ENCODE measurements at places on chromosomes 16 and 17. TPM values are rescaled to one million over a fixed set of nuclear protein-coding genes. Genes with fewer than 3 reads are reported as not detected.
A peak's percentile ranks its signal among the peaks of the same experiment; 100 is the strongest.

DNA sequence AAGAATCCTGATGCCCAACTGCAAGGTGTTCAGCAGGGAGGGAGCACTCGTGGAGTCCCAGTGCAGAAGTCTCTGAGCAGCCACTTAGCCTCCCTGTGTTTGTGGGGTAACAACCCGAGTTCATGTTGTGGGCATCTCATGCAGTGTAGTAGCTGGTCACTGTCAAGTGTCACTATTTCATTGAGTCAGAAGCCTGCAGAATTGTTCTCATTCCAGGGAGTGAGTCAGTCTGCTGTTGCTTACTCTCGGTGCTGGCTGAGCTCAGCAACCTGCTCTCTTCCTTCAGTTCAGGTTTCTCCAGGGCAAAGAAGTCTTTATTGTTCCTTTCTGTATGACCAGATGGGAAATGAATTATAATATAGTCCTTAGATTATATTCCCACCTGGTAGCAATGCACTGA, 24.1 kb downstream of the HMOX2 start:
- no peak for DNase-seq

DNA sequence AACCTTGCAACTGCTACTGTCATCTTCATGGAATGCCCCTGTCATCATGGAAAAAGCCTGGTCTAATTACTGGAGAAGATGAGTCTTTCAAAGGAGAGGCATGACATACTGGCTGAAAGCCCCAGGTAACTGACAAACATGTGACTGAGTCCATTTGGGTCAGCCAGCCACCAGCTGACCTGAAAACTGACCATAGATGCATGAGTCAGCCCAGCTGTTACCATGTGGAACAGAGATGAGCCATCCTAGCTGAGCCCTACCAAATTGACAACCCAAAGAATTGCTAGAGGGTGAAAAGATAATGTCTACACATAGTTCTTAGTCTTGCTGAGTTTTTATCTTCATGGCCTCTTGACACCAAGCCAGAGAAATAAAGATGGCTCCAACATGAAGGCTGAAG, 311.8 kb downstream of the UTP18 start:
- no peak for DNase-seq

DNA sequence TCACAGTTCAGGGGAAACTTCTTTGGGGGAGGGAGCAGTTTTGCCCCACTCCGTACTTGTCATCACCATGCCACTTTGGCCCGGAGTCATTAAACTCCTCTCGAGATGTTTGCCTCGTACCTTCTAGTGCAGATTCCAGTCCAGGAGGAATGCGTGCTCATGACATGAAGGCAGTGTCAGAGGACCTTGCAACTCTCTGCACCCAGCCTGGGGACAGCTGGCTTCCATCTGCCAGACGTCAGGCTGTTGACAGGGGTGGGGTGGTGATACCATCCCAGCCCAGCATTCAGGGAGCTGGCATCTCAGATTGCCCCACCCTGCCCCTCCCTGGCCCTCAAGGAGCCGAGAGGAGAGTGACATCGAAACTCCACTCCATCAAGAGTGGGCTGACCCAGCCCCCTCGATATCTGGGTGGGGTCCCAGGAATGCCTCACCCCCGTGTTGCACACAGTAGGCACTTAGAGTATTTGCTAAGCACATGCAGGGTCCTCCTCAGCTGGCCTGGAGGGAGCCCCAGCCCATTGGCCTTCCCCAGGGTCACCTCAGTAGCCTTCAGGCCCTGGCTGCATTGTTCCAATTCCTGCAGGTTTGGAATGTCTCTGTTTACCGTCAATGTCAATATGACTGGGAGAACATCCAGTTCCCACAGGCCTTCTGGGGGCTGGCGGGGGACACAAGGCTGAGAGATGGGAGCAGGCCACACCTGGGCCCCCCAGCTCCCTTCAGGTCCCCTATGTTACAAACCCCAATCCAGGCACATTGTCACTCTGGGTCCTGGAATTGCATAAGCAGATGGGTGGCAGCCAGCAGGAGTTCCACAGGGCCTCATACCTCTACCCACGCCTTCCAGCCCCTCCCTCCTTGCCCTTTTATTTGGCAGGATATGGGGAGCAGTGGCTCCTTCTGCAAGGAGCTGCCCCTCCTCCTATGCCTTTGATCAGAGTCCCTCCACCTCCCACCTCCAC, 21.3 kb upstream of the EMP2 start:
- no peak for DNase-seq

DNA sequence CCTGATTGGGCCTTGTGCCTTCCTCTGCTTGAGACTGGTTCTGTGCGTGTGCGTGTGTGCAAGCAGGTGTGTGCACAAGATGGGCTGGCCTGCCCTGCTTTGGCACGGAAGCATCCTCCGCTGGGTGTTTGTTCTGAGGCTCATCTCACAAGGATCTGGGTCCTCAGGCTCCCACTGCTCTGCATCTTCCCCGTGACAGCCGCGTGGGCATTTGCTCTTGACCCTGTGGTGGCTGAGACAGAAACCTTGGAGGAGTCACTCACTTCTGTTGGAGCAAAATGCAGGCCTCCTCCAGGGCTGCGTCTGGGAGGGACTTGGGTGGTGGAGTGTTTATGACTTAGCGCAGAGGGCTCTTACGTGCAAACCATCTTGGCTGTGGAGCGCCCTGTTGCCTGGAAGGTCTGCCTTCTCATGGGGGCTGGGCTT, 119.2 kb downstream of the RPTOR start:
- DNase-seq = peak; percentile 71

GRCh38 chr16:9275377-9275776, 183.9 kb downstream of the HAPSTR1 start:
- DNase-seq = no peak

DNA sequence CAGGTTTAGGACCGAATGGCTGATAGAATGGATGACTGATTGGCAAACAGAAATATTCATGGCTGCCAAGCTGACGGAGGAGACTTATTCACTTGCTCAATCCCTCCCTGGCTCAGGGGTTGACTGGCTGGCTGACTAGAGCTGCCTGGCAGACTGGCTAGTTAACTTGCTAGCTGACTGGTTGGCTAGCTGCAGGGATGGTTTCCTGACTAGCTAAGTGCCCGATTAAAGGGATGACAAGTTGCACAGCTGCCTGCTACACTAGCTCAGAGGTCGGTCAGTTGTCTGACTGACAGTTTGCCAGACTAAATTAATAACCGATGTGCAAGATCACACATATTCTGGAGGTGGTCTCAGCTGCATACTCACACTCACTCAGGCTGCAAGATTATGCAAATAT, 1208.4 kb upstream of the CDH8 start:
- no peak for DNase-seq

DNA sequence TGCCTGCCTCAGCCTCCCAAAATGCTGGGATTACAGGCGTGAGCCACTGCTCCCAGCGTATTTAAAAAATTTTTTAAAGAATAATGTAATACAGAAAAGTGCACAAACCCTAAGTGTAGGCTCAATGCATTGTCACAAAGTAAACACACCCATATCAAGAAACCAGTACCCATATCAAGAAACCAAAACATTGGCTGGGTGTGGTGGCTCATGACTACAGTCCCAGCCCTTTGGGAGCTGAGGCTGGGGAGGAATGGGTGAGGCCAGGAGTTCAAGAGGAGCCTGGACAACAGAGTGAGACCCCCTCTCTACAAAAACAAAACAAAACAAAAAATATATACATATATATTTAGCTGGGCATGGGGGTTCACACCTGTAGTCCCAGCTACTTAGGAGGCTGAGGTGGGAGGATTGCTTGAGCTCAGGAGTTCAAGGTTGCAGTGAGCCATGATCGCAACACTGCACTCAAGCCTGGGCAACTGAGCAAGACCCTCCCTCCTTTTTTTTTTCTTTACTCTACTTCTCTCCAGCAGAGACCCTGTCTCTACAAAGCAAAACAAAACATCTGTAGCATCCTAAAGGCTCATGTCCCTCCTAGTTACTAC, 9.3 kb upstream of the PRR14 start:
- no peak for DNase-seq

- no peak for DNase-seq
These were observed 134.4 kb downstream of the SPACA3 start for GRCh38 chr17:33126086-33126485.

DNA sequence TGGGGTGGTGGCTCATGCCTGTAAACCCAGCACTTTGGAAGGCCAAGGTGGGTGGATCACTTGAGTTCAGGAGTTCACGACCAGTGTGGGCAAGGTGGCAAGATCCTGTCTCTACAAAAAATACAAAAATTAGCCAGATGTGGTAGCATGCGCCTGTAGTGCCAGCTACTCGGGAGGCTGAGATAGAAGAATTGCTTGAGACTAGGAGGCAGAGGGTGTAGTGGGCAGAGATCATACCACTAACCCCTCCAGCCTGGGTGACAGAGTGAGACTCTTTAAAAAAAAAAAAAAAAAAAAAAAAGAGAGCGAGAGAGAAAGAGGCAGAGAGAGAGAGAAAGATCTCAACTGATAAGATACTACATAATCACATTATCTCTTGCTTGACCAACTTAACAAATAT, 45.9 kb downstream of the KANSL1 start:
- DNase-seq = no peak

DNA sequence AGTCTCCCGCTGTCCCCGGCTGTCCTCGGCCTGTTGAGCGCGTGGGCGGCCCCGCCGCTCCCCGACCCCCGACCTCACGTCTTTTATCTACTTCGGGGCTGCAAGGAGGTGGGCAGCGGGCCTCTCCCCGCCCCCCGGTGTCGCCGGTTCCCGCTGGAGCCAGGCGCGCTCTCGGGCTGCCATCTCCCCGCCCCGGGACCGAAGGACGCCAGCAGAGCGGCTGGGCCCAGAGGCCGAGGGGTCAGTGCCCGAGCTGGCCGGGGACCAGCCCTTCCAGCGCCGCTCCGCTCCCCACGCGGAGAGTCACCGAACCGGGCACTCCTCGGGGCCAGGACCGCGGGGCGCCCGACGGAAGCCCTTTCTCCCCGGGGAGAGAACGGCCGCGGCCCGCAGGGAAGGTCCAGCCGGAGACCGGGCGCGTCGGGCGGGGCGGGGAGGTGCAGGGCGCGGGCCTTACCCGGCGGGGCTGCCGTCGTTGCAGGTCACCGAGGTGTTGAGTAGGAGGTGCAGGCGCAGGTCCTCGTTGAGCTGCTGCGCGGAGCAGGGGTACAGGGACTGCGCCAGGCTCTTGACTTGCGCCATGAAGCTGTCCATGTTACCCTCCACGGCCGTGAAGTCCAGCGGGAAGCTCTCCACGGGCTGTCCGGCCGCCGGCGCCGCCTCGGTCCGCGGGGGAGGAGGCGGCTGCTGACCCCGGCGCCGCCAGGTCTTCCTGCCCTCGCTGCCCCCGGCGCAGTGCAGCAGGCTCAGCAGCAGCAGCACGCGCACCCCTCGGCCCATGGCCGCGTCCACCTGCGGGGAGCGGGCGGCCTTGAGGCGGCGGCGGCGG, 643 bp downstream of the NOTUM start:
- no peak for DNase-seq

DNA sequence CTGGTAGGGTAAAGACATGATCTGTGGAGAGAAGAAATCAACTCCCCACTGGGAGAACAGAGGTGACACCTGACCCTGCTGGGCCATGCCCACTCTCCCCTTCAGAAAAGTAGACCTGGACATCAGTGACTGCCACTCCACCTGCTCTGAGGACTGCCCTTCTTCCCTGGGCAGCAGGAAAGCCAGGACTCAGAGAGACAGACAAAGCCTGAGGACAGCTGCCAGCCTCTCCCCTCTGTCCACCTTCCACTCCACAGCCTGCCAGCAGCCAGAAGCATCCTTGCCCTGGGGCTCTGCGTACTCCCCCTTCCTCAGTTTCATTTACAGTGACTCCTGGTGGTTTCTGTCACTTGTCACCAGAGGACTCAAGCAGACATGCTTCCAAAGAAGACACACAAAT, 24.5 kb downstream of the ZDHHC7 start:
- no peak for DNase-seq

GRCh38 chr16:11004351-11004750, 60.0 kb downstream of the CLEC16A start:
- DNase-seq = no peak

GRCh38 chr17:10114931-10115535, 83.4 kb downstream of the GAS7 start:
- peak; percentile 89 for DNase-seq

- no peak for DNase-seq
These were observed 251.5 kb upstream of the SOX9 start for GRCh38 chr17:71869293-71869692.

Gene TBC1D16
- 3.7 TPM for total RNA-seq

Gene KRT36
- total RNA-seq = 1.2 TPM

Gene ENO3
- 12.4 TPM for total RNA-seq
